ENCODE measurements at places on chromosomes 7 and 10. TPM values are rescaled to one million over a fixed set of nuclear protein-coding genes. Genes with fewer than 3 reads are reported as not detected.

Gene ZPBP
- total RNA-seq = not detected

Gene SH3PXD2A
- 8.5 TPM for total RNA-seq

Gene GRM3
- total RNA-seq = not detected

Gene C7orf33
- not detected for total RNA-seq

Gene HTR5A
- not detected for total RNA-seq

Gene TFR2
- total RNA-seq = 4.2 TPM

Gene ENKUR
- total RNA-seq = not detected

Gene TNKS2
- 40.0 TPM for total RNA-seq

Gene ITGB8
- not detected for total RNA-seq

Gene CFAP69
- 0.25 TPM for total RNA-seq
